ENCODE measurements at places on chromosomes 1 and 21. TPM values are rescaled to one million over a fixed set of nuclear protein-coding genes. Genes with fewer than 3 reads are reported as not detected.

Gene OR2T1
- total RNA-seq: not detected

Gene MIXL1
- total RNA-seq: not detected

- no peaks in the 10 kb centered on the region for H3K4me1 ChIP-seq
- no peak for DNase-seq
- H3K27me3 ChIP-seq: no peaks in the 10 kb centered on the region
- no peak overlapping the region for H3K27ac ChIP-seq
- H3K36me3 ChIP-seq: no peaks in the 10 kb centered on the region
- H3K4me3 ChIP-seq: no peak overlapping the region
Observed at GRCh38 chr1:55311057-55311641, 96.0 kb upstream of the USP24 start.

- peak overlapping the region; percentile 71 for H3K27ac ChIP-seq
- no peak for DNase-seq
- peaks cover 12% of the 10 kb centered on the region for H3K4me1 ChIP-seq
- no peak overlapping the region for H3K4me3 ChIP-seq
- H3K36me3 ChIP-seq: no peaks in the 10 kb centered on the region
- no peaks in the 10 kb centered on the region for H3K27me3 ChIP-seq
Observed at GRCh38 chr1:226135709-226136108, 50.8 kb downstream of the ACBD3 start.

GRCh38 chr1:218454700-218455282 is 109.7 kb downstream of the TGFB2 start:
- H3K4me1 ChIP-seq: peaks cover 11% of the 10 kb centered on the region
- H3K4me3 ChIP-seq: no peak overlapping the region
- DNase-seq: no peak
- H3K27me3 ChIP-seq: no peaks in the 10 kb centered on the region
- no peaks in the 10 kb centered on the region for H3K36me3 ChIP-seq

- DNase-seq: no peak
- H3K36me3 ChIP-seq: no peaks in the 10 kb centered on the region
- H3K4me3 ChIP-seq: no peak overlapping the region
- no peak overlapping the region for H3K27ac ChIP-seq
Observed at GRCh38 chr1:15051882-15052528, 101.5 kb upstream of the TMEM51 start.

Gene DUSP23
- total RNA-seq: 17.2 TPM

DNA sequence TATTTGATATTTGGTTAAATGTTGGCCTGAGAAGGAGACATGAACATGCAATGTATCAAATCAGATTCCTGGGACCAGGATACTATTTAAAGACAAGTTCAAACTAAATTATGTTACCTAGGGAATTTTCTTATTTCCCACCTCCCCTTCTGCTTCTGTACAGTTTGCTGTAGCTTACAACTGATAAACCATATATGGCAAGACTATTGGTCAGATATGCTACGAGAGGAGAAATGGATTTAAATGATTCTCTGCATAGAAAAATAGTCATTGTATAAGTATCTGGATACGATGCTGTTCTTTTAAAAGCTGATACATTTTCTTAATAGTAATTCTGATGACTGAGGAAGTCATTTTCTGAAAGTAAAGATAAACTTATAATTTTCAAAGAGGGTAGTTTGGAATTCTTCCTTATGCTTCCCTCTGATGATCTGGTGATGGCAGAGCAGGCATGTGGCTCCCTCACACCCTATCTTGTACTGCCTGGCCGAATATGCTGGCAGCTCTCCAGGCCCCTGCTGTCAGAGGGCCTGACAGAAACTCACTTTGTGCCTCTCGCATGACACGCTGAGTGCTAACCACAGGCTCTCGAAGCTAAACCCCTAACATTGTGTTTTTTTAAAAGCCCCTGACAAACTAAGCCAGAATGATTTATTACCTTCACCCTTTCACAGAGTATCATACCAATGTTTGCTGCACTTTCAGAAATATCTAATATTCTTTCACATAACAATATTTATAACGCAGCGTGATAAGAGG is 19.4 kb downstream of the RRP15 start:
- no peak overlapping the region for H3K27ac ChIP-seq
- no peak for DNase-seq
- H3K27me3 ChIP-seq: no peaks in the 10 kb centered on the region
- no peak overlapping the region for H3K4me3 ChIP-seq
- H3K4me1 ChIP-seq: no peaks in the 10 kb centered on the region
- no peaks in the 10 kb centered on the region for H3K36me3 ChIP-seq

- peaks cover 4% of the 10 kb centered on the region for H3K36me3 ChIP-seq
- peak; percentile 90 for DNase-seq
- H3K27ac ChIP-seq: peak overlapping the region; percentile 98
- H3K27me3 ChIP-seq: no peaks in the 10 kb centered on the region
Observed at GRCh38 chr21:26846036-26846931, 1.1 kb upstream of the ADAMTS1 start.

DNA sequence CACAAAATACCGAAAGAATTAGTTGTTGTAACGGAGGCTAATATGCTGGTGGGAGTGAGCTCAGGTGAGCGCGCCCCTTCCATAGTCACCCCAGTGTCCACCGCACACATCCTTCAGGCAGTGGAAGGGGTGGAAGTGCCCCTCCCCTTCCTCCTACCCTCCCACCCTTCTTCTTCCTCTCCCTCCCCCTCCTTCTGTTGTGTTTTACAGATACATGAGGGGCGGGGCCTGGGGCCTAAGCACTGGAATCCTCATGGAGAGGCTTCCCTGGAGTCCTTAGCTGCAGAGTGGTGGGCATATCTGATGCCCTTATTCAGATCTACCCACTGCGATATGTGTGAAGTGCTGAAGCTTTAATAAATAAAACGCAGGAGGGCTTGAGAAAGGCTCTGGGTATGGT is 10.3 kb upstream of the ADARB1 start:
- no peaks in the 10 kb centered on the region for H3K36me3 ChIP-seq
- no peaks in the 10 kb centered on the region for H3K4me1 ChIP-seq
- H3K27me3 ChIP-seq: no peaks in the 10 kb centered on the region
- no peak overlapping the region for H3K27ac ChIP-seq

Gene RUNX3
- total RNA-seq: 0.13 TPM

Gene FCRL6
- not detected for total RNA-seq

DNA sequence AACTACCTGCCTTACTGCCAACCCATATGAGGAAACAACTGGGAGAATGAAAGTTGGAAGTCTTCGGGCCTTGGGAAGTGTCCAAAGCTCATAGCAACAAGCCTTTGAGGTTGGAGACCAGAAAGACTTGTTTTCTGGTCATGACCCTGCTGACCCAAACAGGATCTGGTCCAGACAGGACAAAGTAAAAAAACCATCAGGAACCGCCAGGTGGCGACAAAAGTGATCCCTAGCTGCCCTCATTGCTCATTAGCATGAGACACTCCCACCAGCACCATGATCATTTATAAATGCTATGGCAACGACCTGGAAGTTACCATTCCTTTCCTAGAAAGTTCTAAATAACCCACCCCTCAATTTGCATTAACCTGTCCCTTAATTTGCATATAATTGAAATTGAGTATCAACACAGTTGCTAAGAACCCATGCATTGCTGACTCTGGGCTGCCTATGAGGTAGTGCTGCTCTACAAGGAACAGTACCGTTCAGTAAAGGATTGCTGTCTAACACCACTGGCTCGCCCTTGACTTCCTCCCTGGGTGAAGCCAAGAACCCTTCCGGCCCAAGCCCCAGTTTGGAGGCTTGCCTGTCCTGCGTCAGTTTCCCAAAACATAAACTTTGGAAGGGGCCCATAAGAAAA is 89.0 kb downstream of the URB2 start:
- no peak for DNase-seq
- H3K4me1 ChIP-seq: no peaks in the 10 kb centered on the region
- H3K27ac ChIP-seq: no peak overlapping the region
- H3K27me3 ChIP-seq: no peaks in the 10 kb centered on the region
- no peak overlapping the region for H3K4me3 ChIP-seq
- no peaks in the 10 kb centered on the region for H3K36me3 ChIP-seq

Gene CCDC181
- total RNA-seq: 1.3 TPM

Gene IFI44L
- 2.6 TPM for total RNA-seq

DNA sequence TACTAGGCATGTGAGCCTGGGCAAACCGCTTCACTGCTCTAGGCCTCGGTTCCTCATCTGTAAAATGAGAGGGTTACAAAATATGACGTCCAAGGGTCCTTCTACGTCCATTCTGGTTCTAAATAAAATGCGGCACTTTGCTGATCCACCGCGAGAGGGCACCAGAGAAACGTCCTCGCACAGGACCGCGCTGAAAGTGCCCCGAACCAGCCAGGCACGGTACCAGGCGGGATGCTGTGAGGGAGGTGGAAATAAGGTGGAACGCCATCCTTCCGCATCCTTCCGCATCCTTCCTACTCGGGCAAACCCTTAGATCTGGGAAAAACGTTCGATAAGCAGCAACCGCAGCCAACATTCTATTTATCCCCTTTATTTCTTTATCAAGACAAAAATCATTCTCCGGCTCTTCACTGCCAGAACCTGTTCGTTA is 60.3 kb upstream of the KRTAP19-8 start:
- no peak overlapping the region for H3K27ac ChIP-seq
- H3K4me1 ChIP-seq: no peaks in the 10 kb centered on the region
- no peaks in the 10 kb centered on the region for H3K27me3 ChIP-seq

- H3K36me3 ChIP-seq: no peaks in the 10 kb centered on the region
- no peak overlapping the region for H3K4me3 ChIP-seq
- H3K4me1 ChIP-seq: no peaks in the 10 kb centered on the region
- no peaks in the 10 kb centered on the region for H3K27me3 ChIP-seq
Observed at GRCh38 chr1:185864331-185864730, 130.1 kb downstream of the HMCN1 start.

DNA sequence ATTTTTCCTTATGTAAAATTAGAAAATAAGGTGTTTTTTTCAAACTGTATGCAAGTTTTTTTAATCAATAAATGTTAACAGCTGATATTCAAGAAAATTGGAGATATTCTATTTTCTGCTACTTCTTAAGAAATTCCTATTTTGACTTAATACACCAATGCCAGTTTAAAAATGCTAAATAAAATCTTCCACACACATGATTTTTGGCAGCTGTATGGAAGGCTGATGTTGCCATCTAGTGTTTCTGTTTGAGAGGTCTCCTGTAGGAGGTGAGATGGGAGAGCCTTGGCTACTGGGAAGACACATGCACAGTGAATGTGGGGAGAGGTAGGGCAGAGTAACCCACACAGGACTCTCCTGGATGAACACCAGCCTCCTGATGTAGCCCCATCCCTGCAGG is 29.2 kb upstream of the OR2B11 start:
- H3K4me1 ChIP-seq: no peaks in the 10 kb centered on the region
- no peaks in the 10 kb centered on the region for H3K27me3 ChIP-seq
- no peaks in the 10 kb centered on the region for H3K36me3 ChIP-seq
- H3K27ac ChIP-seq: no peak overlapping the region

Gene PRRX1
- total RNA-seq: 41.5 TPM

- H3K36me3 ChIP-seq: no peaks in the 10 kb centered on the region
- no peak overlapping the region for H3K27ac ChIP-seq
- H3K4me3 ChIP-seq: no peak overlapping the region
- H3K27me3 ChIP-seq: no peaks in the 10 kb centered on the region
- no peak for DNase-seq
Observed at GRCh38 chr21:29315131-29315749, 16.5 kb downstream of the BACH1 start.

Gene SELE
- 0.03 TPM for total RNA-seq

- no peaks in the 10 kb centered on the region for H3K36me3 ChIP-seq
- peak overlapping the region; percentile 84 for H3K4me3 ChIP-seq
- peaks cover 53% of the 10 kb centered on the region for H3K4me1 ChIP-seq
- peak overlapping the region; percentile 88 for H3K27ac ChIP-seq
- no peak for DNase-seq
Observed at GRCh38 chr1:43531906-43532584, 1.4 kb downstream of the PTPRF start.

DNA sequence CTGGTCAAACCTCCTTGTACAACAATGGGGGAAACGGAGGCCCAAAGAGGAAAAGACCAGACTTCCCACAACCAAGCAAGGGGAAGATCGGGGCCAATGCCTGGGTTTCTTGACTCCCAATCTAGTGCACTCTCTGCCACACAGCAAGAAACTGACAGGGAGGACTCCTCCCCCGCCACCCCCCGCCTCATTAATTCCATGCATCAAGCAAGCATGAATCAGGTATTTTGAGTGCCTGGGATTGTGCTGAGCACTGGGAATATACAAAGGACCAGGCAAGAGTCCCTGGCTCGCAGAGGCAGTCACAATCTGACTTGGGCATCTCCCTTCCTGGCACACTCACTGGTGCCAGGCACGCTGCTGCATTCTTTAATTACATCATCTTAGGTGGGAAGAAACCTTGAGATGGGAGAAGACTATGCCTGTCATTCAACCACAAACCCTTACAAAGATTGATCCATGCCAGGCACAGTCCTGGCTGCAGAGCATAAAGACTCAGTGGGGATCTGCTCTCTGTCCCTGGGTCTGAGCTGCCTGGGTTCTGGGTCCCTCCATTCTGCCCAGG is 4.4 kb upstream of the KCNC4 start:
- H3K4me3 ChIP-seq: no peak overlapping the region
- no peak overlapping the region for H3K27ac ChIP-seq
- DNase-seq: no peak
- H3K36me3 ChIP-seq: no peaks in the 10 kb centered on the region
- peaks cover under 1% of the 10 kb centered on the region for H3K27me3 ChIP-seq

DNA sequence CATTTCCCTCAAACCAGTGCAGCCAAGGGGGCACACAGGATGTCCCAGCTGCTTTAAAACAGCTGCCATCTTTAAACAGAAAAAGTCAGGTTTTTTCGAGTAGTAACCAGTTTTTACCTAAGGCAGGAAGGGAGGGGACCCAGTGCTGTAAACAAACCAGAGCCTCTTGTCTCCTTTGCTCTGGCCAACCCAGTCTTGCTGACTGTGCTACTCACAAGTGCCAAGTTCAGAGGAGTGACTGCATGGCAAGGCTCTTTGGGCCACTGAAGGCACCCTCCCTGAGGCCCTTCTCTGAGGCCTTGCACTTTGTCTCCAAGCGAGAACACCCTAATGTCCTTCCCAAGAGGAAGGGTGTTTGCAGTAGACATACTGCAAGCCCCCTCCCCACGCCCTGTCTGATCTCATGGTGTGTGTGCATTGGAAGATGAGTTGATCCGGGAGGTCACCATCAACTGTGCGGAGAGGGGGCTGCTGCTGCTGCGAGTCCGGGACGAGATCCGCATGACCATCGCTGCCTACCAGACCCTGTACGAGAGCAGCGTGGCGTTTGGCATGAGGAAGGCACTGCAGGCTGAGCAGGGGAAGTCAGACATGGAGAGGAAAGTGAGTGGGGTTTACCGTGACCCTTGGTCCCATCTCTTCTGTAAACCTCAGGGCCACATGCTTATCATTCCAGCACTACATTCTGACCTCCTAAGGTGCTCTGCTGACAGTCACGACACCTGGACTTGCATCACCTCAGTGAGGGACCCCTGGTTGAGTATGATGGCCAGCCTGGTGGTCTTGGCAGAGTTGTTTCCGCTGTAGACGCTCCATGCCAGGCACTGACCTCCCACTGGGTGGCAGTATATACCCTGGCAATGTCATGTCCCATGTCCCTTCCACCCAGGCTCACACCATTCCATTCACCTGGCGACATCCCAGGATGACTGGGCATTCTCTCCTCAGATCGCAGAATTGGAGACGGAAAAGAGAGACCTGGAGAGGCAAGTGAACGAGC is 4.7 kb downstream of the DNALI1 start:
- H3K27ac ChIP-seq: peak overlapping the region; percentile 86
- no peak overlapping the region for H3K4me3 ChIP-seq
- no peaks in the 10 kb centered on the region for H3K36me3 ChIP-seq
- DNase-seq: no peak
- no peaks in the 10 kb centered on the region for H3K27me3 ChIP-seq
